ENCODE measurements at places on chromosomes 12 and 14. TPM values are rescaled to one million over a fixed set of nuclear protein-coding genes. Genes with fewer than 3 reads are reported as not detected.

DNA sequence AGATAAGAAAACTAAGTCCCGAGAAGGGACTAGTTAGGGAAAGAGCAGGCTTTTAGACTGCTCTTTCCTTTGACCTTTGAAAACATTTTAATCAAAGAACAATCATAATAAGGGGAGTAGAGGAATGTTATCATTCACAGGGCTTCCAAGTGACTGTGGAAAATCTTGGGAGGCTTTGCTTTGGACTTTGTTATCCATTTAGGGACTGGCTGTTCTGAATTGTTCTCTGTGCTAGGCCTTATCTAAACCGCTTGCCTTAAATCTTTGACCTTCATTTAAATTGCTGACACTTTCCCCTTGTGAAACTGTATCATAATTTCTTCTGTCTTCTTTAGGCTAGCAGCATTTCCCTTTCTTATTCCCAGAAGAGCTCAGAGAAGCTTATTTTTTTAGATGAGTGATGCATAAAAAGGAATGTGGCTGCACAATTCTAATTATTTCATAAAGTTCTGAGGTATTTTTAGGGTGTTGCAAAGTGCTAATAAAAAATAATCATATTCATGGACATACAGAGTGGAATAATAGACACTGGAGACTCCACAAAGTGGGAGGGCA, 9.5 kb upstream of the CALM1 start:
- no peak for DNase-seq

SERPINA3 gene
- 65.9 TPM for total RNA-seq

DNA sequence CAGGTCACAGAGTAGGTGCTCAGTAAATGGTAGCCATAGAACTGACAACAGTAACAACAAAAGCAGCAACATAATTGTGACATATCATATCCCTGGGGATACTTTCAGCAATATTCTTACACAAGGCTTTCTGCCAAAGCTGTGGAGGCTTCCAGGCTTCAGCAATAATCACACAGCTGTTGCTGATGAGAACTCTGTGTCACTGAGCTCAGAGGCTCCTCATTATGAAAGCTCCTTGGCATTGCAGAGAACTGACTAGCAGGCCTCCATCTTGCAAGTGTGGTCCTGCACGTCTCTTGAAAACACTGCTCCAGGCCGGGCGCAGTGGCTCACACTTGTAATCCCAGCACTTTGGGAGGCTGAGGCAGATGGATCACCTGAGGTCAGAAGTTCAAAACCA, 97.3 kb upstream of the BTG1 start:
- DNase-seq = no peak

DNA sequence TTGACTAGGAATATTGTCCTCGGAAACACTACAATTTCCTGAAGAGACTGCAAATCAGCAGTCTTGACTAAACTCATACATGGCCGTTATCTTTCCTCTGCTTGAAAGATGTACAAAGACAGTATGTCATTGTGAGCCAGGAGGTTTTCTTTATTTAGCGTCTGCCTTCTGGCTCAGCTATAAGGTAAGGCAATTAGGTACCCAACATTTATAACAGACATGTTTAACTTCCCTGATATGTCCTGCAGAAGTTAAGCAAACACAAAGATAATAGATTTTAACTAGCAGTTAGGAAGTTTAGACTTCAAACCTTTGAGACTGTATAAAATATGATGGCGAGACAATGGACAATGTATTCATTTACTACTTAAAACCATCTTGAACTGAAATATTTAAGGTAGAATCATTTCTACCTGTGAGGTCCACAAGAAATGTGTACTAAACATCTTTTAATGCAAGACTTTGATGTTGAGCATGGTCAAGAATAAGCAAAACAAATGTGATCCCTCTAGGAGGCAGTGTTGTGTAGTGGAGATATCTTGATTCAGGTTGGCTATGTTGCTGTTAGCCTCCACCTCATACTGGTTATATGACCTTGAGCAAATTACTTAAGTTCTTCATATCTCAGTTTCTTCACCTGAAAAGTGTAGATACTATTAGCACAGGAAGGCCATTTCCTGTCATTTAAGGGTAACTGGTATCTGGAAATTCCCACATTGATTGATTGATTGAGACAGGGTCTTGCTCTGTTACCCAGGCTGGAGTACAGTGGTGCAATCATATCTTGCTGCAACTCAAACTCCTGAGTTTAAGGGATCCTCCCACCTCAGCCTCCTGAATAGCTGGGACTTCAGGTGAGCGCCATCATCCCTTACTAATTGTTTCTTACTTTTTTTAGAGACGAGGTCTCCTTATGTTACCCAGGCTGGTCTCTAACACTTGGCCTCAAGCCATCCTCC, 96.3 kb upstream of the EEA1 start:
- DNase-seq = peak; percentile 77

GRCh38 chr14:80489513-80489912, 278.2 kb upstream of the DIO2 start:
- no peak for DNase-seq

- no peak for DNase-seq
These were observed 91.1 kb downstream of the ARMH4 start for GRCh38 chr14:58060898-58061297.

- no peak for DNase-seq
These were observed 1020.3 kb downstream of the LRFN5 start for GRCh38 chr14:42626986-42627385.

GRCh38 chr14:60735416-60735815, 855 bp downstream of the MNAT1 start:
- no peak for DNase-seq

- no peak for DNase-seq
These were observed 69.3 kb upstream of the IGF1 start for GRCh38 chr12:102549691-102550090.

DNA sequence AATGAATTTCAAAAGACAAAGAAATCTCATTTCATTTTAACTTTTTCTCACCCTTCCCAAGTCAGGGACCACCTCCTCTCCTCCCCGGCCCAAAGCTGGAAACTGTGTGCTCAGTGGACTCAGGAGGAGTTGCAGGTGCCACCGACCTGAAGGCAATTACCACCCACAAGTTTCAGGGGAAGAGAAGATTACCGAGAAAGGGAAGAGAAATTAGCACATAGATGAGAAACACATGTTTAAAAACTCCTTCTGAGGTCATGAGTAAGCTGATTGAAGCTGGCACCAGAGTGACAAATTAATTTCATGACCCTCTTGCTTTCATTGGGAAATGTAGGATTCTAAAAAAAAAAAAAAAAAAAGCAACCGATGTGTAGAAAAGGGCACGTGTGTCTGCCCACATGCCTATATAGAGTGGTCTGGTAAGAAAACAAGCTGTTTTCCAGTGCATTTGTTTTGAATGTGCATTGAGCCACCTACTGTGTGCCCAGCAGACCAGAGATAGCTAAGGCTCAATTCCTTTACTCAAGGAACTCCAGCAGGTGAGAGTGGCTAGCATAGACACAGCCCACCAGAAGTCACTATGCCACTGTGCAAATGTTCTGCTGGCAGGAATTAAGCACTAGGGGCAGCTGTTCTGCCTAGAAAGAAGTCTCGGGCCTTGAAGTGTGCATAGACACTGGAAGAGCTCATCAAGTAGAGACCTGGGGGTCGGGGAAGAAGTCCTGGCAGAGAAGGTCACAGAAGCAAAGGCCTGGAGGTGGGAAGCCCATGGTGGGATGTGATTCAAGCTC, 30.5 kb downstream of the DPF3 start:
- no peak for DNase-seq

DNA sequence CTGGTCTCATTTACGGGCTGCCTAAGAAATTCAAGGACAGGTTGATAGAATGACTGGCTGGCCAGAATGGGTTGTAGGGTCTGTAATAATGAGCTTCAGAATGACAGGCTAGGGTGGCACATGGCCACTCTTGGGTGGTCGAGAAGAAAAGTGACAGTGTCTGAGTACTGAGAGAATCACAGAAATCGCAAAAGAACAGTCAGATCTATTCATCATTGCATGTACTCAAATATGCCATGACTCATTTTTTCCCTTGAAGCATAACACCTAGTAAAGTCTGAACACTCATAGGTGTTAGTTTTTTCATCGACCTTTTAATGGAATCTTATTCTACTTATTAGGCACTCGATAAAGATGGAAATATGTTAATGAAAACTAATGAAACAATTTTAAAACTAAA, 37.8 kb upstream of the SEL1L start:
- no peak for DNase-seq

- no peak for DNase-seq
These were observed 71.9 kb upstream of the METAP2 start for GRCh38 chr12:95402096-95402495.

GRCh38 chr12:109962398-109962797, 33.8 kb downstream of the GIT2 start:
- DNase-seq = no peak

C1RL gene
- 104 TPM for total RNA-seq

IFNG-AS1 gene
- not detected for total RNA-seq

DNA sequence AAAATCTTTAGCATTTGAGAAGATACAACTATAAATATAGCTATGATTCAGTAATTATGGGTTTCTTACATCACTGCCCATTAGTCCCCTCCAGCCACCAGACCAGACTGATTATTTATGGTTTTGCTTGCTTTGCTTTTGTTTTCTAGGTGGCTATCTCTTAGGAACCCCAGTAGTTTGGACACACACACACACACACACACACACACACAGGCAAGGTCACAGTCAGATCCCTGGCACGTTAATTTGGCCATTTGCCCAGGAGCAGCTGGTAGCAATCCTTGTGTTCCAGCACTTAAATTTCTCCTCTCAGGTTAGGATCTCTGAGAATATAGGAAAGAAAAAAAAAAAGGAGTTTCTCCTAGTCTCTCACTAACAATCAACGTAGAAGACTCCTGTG, 90.2 kb upstream of the RESF1 start:
- peak; percentile 72 for DNase-seq

PTGER2 gene
- total RNA-seq = 3.5 TPM

- no peak for DNase-seq
These were observed 675.6 kb upstream of the MDGA2 start for GRCh38 chr14:48350971-48351370.

DNA sequence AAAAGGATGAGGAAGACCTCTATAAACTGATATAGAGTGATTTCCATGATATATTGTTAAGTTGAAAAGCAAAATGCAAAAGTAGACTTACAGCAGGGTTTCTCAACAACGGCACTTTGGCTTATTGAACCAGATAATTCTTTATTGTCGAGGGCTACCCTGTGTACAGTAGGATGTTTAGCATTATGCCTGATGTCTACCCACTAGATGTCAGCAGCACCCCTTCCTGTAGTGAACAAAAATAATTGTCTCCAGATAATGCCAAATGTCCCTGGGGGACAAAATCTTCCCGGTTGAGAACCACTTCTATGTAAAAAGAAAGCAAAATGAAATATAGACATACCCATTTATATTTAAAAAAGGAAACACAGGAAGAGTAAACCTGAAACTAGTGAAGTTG, 32.4 kb downstream of the ABCD2 start:
- peak; percentile 12 for DNase-seq

AHNAK2 gene
- total RNA-seq = 117 TPM

DNA sequence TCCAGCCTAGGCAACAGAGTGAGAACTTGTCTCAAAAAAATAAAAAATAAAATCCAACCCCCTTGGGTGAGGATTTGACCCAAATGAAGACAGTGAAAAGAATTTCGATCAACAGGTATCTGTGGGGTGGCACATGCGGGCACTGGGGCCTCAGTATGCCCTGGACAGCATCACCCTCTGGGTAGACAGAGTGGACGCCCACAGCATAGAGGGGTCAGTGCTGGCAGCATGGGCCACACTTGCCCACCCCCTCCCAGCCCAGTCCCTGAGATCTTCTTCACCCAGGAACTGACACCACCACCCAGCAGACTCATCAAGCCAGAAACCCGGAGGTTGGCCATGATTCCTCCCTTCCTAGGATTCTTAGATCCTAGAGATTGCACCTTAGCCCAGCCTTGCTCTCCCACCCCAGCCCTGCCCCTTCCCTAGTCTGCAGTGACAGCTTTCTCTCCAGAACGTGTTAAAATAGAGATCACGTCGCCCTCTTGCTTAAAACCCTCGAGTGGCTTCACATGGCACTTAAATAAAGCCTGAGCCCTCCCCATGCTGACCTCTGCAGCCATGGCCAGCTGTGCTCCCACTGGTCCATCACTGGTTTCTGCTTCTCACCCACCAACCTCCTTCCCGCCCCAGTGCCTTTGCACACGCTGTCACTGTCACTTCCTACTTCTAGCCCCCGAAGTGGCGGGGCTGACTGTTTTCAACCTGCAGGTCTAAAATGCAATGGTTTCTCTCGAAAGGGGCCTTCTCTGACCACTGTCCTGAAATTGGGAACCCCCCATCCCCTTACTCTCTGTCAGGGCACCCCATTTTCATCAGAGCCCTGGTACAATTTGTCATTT, 26.2 kb upstream of the DYNC1H1 start:
- no peak for DNase-seq

GRCh38 chr12:123153906-123154305, 3.0 kb upstream of the PITPNM2 start:
- peak; percentile 39 for DNase-seq

GRCh38 chr12:30719060-30719459, 23.4 kb upstream of the IPO8 start:
- DNase-seq = no peak

CDCA3 gene
- total RNA-seq = 3.3 TPM

Measured in stomach (tissue), 19 donors.